ENCODE measurements at places on chromosomes 1 and 21.

GRCh38 chr1:48203287-48203900 lies 19.1 kb upstream of the SLC5A9 start:
- no peak for DNase-seq

- DNase-seq: no peak
Measured at GRCh38 chr1:5748286-5749225, 243.7 kb downstream of the NPHP4 start.

GRCh38 chr1:56645677-56646305 lies 677 bp downstream of the PRKAA2 start:
- DNase-seq: no peak

GRCh38 chr1:203521074-203521794 lies 27.3 kb downstream of the OPTC start:
- DNase-seq: no peak

DNA sequence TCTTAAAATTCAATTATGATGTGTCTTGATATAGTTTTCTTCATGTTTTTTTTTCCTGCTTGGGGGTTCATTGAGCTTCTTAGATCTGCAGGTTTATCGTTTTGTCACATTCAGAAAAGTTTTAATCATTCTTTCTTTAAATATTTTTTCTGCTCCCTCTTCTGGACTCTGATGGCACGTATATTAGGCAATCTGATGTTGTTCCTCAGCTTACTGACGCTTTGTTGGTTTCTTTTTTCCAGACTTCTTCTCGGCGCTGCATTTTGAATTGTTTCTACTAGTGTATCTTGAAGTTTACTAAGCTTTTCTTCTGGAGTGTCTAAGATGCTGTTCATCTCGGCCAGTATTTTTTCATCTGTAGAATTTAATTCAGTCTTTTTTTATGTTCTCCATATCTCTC lies 44.8 kb upstream of the FMOD start:
- DNase-seq: no peak

- DNase-seq: no peak
Measured at GRCh38 chr1:151164732-151165280, 896 bp downstream of the LYSMD1 start.

DNA sequence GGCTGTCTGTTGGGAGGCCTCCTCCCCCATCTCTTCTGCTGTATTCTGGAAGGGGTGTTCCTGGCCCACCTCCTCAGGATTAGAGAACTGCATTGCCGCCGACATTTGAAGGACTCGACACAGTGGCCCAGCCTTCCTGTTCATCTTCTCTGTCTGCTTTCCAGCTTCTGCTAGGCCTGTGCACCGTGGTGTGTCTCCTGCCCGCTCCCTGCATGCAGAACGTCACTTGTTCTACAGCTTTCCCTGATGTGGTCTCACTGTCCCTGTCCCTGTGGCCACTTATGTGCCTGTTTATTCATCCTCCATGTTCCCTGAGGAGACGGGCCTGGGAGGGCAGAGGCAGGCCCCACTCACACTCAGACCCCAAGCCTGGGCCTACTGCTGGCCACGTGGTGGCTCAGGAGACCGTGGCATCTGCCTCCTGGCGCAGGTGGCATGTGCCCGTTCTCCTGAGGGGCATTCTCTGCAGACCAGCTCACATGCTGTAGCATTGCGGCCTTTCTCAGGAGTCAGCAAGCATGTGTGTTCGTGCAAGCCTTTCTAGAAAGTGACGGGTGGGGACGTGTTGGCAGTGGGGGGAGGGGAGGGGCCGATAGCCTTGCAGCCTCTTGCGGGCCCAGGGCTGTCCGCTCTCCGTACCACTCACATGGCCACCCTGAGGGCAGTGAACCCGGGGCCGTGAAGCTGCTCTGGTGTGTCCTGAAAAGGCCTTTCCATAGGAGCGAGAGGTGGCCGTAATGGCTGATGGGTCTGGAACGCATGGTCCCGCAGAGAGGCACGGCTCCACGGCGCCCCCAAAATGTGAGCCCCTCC lies 35.9 kb downstream of the POFUT2 start:
- DNase-seq: no peak

- DNase-seq: no peak
Measured at GRCh38 chr1:41668054-41668660, 183.7 kb upstream of the EDN2 start.

DNA sequence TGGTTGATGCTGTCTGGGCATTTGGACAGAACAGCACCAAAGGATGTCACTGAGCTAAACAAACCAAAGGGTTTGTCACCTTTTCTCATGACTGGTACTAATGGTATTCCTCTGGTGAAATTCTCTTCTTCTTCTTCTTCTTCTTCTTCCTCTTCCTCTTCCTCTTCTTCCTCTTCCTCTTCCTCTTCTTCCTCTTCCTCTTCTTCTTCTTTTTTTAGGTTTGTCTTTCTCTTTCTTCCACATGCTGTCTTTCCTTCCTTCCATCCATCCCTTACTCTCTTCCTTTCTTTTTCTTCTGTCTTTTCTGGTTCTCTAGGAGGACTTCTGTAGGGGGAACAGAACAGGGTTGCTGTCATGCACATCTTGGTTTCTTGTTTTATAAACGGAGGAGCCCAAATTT lies 9.3 kb upstream of the IGFN1 start:
- no peak for DNase-seq

DNA sequence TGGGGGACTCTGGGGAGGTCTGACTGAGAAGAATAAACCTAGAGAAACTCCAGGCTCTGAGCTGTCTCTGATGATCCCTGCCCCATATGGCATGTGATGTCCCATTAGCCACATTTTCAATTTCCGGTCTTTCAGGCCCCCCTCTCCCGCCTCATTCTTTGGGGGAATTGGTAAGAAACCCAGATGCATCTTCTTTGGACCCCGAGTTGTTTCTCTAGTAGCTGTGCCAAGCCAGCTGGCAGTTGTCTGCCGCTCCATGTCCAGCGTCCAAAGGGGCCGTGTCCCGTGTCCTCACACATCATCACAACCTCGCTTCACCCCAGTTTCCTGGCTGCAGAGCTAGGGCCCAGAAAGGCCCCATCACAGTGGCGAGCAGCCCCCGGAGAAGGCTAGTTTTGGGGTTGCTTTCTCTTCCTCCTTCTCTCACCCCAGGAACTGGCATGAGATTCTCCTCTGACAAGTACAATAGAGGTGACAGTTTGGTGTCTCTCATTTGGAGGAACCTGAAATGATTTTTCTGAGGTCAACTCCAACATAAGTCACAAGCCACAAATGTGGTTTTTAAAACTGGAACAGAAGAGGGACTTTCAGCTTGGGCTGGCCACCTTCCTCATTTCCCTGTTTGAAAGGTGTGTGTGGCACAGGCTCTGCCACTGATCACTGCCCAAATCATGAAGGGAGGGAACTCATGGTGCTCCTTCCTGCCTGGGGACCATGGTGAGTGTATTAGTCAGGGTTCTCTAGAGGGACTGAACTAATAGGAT lies 6.4 kb upstream of the GPR157 start:
- no peak for DNase-seq

DNA sequence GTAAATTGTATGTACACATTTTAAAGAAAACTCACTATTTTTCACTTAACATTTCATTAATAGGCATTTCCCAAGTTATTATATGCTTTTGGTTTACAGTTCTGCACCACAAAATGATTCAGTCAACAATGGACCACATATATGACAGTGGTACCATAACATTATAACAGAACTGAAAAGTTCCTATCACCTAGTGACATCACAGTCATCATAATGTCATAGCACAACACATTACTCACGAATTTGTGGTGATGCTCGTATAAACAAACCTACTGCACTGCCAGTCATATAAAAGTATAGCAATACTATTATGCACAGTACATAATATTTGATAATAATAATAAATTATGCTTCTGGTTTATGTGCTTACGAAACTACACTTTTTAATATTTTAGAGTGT lies 30.9 kb downstream of the DNAI4 start:
- DNase-seq: no peak

- no peak for DNase-seq
Measured at GRCh38 chr1:10181154-10181553, 29.2 kb upstream of the KIF1B start.

GRCh38 chr1:5992814-5993555 lies 760 bp upstream of the NPHP4 start:
- peak; percentile 41 for DNase-seq

DNA sequence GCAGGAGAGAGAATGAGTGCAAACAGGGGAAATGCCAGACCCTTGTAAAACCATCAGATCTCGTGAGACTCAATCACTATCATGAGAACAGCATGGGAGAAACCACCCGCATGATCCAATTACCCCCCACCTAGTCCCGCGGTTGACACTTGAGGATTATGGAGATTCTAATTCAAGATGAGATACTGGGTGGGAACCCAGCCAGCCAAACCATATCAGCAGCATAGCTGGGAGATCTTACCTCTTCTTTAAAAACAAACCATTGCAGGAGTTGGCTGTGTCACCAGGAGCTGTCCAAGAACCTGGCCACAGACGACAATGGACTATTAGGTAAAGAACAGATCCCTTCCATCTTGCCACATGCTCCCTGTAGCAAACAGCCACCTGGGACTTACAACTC lies 422.7 kb downstream of the MATN1 start:
- no peak for DNase-seq

DNA sequence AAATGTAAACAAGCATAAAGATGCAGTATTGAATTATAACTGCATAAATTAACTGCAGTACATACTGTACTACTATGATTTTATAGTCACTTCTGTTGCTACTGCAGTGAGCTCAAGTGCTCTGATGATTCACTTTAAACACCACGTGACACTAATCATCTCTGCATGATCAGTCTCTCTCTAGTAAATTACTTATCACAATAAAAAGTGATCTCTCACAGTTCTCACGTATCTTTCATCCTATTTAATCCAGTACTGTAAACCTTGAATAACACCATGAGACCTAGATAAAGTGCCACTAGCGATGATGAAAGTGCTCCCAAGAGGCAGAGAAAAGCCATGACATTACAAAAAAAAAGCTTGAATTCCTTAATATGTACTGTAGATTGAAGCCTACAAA lies 1242.0 kb downstream of the AMY1C start:
- DNase-seq: no peak

DNA sequence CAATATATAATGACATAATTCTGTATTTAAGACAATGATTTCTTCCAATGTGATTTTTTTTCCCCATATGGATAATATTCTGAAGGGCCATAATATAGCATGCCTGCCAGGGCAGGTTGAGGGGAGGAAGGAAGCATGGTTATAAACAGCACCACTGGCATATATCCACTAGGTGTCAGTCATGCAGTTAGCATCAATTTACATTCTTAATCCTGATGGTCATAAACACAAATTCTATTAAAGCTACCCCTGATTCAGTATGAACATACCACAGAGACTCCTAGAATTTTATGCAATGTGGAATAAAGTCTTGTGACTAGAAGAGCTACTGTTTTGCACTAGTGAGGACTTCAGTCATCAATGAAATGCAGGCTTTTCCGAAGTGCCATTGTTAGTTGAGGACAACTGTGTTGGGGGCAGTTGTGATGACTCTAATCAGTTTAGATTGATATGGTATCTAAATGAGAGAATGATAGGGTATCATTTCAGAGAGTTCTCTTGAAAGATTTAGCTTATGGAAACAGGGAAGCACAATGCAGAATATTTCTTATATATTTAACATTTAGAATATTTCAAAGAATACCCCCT lies 342.7 kb upstream of the NR5A2 start:
- DNase-seq: no peak

DNA sequence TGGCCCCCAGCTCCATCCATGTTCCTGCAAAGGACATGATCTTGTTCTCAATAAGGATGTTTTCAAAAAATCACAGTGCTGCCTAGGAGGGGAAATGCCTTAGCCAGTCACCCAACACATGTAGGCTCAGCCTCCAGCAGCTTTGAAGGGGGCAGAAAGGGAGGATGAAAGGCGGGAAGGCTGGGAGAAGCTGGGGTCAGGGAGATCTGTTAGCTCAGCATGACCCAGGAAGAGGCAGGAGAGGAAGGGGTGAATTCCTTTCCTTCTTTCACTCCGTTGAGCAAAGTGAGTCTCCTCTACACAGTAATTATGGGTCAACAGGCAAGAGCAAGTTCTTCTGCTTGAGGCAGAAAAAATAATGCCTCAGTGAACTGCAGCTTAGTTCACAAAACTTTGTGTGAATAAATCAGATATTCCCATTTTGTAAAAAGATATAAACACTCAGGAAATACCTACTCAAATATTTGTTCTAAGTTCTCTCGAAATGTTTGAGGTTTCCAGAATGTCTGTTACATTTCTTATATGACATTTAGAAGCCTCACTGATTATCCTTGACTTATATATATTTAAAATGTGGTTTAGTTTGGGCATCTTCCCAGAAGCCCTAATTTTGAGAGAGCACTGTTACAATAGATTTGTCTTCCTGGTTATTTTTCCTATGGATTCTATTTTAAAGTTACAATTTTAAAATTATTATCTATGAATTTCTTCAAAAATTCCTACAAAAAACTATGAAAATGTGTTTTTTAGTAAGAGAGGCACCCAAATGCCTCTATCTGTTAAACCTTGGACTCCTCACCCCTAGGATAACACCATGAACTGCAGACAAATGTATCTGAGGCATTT lies 116.8 kb downstream of the KCNJ6 start:
- DNase-seq: no peak

DNA sequence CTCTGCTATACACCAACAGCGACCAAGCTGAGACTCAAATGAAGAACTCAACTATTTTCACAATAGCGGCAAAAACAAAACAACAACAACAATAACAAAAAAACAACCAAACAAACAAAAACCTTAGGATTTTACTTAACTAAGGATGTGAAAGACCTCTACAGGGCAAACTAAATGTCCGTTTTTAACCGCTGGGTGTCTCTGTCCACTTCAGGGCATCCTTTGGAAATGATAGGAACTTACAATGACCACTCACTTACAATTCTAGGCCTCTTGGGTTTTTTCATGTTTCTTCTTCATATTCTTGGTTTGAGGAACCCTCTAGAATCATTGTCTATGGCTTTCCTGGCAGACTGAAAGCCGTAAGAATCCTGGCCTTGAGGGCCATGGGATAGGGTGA lies 134.0 kb upstream of the FAM78B start:
- no peak for DNase-seq

DNA sequence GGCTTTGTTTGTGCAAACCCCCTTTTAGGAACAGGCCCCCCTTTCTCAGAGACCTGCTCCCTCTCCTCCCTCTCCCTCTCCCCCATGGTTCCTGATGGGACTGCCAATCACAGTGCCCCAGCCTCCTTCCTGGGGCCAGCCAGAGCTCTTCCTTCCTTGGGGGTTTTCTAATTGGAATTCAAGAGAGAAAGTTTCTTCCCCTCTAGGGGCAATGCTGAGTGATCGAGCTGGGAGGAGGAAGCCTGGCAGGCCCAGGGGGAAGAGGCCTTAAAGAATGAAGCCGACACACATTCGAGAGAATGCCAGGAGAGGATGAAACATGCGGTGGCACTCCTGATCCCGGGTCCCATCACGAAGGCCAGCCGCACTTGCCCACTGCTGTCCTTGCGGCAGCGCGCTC lies 21.3 kb upstream of the COL16A1 start:
- no peak for DNase-seq

DNA sequence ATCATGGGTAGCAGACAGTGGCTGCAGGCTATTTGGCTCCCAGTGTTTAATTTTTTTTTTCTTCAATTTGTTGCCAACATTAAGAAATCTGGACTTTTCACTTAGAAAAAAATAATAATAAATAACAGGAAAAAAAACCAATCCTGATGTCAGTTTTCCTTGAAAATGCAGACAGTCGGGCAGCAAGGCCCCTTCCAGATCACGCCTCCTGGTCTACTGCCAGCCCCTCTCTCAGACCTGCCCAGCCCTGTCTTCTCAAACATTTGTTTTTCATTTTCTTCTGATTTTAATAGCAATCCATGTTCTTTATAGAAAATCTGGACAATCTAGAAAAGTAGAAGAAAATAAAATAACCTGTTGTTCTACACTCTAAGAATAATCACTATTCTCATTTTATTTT lies 15.5 kb downstream of the IFNGR2 start:
- no peak for DNase-seq

Measured in stimulated activated CD8-positive, alpha-beta memory T cell treated with anti-CD3 and anti-CD28 coated beads, Interleukin-4, amount 100 ng/mL, for 48 hours (primary cell).